ENCODE measurements at places on chromosomes 1 and 21.
A peak's percentile ranks its signal among the peaks of the same experiment; 100 is the strongest.

GRCh38 chr1:235136111-235136510, 7.5 kb upstream of the TOMM20 start:
- no peak for DNase-seq

DNA sequence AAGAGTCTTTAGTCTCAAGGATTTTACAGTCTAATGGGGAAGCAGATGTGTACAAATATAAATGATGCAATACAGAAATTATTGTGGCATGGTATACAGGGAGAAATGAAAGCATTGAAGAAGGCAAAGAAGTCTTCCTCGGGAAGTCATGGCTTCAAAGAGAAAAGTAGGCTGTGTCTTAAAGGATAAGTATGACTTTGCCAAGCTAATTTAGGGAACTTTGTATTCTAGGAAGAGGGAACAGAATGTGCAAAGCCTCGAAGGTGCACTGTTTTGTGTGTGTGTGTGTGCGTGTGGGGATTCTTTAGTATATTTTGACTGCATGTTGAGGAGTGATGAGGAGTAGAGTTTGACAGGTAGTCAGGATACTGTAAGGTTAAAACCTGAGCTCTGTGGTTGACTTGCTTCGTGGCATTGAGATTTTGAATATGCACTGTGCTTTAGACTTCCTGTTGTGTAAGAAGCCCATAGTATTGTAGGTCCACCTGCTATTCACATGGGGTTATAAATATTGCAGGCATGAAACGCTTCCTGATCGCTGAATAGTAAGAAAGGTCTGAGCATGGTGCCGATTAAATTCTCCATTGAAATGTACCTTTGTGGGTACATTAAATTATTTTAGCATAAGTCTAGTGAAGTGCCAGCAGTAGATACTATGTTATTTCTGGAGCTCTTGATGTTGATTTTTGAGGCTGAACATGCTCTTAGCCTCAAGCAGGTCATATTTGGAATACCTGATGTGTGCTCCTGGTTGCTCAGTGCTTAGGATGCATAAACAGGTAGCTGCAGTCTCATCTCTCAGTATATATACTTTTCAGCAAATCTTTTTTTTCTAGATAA, 8.0 kb downstream of the SMAP2 start:
- no peak for DNase-seq

- DNase-seq, result no peak
These were observed 28.3 kb upstream of the CYP4B1 start for GRCh38 chr1:46770541-46770940.

DNA sequence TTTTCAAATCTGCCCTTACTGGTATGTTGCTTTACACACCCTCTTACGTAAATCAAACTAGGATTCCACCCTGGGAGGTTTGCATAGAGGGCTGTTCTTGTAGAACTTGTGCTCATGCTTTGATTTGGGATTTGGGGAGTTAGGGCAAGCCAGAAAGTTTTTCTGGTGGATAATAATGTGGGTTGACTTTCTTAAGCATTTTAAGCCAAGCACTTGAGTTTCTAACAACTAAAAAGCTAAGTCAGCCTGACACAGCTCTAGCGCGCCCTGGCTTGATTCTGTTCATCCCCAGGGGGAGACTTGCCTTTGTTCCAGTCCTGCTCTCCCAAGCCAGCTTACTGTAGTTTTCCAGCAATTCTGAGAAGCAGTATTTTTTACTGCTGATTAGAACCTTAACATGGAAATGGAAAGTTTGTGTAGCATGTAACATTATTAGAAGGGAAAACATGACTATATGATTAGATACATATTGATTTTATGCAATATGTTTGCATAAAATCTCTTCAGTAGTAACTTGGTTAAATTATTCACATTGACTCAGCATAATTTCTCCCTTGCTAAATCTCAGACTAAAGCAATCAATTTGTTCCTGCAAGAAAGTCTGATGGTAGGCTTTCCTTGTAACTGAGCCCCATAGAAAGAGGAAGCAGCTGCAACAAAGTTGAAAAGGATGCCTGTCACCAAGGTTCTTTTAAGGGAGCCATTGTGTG, 11.0 kb upstream of the PGD start:
- no peak for DNase-seq

GRCh38 chr1:63264161-63264560, 58.2 kb upstream of the FOXD3 start:
- DNase-seq, result no peak

DNA sequence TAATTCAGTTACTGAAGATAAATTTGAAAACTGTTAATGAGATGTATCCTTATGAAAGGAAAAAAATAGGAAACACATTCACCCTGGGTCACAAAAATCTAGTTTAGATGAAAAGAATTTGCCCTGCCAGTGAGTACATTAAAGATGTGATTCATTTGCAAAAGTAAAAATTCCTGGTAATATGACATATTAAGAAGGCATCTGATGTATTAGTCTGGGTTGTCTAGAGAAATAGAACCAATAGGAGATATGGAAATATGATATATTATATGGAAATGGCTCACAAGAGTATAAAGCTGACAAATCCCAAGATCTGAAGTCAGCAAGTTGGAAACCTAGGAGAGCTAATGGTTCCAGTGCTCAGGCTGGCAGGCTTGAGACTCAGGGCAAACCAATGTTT, 153.8 kb downstream of the MRPL39 start:
- DNase-seq, result no peak

DNA sequence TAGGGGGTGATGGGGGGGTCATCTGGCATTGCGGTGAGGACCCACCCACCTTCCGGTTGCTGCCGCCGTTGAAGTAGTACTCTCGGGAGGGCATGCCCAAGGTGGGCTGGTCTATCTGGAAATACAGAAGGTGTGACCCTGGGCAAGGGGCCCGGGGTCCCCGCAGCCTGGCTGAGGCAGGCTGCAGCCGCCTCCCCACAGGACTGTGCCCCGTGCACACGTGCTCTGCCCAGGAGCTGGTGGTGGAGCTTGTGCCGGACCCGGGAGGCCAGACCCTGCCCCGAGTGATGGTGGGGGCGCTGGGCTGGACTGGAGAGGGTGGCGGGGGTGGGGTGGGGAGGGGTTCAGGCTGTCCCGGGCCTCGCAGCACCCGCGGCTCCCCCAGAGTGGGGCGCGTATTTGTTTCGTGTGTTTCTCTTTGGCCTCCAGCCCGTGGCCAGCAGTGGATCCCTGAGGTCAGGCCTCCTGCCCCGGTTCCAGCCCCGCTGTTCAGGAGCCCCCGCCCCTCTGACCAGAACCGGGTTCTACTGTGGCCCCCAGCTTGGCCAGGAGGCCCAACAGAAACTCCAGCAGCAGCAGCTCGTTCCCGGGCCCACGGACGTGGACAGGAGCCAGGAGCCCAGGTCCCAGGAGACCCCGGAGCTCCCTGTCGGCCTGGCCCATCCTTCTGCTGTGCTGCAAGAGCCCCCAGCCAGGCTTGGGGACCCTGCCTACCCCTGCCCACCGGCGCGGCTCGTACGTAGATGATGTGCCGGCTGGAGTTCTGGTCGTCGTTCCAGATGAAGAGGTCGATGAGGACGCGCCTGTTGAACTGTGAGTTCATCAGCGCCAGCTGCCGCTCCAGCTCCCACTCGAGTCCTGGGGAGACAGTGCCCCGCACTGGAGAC, 19.2 kb downstream of the PRXL2B start:
- DNase-seq, result no peak

DNA sequence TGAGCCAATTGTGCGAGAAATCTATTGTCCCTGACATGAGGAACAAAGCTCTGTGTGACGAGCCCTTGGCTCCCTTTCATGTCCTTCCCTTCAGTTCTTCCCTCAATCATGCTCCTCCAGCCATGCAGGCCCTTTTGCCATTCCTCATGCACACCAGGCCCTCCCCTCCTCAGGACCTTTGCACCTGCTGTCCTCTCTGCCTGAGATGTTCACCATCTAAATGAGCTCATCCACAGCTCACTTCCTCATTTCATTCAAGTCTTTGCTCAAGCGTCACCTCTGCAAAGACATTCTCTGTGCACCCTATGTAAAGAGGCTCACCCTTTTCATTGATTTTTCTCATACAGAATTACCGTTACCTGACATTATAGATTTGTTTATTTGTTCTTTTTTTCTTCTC, 43.7 kb downstream of the C8B start:
- no peak for DNase-seq

- no peak for DNase-seq
These were observed 47.1 kb upstream of the DYNLT5 start for GRCh38 chr1:66705110-66705509.

GRCh38 chr21:21750124-21750825, 752.1 kb downstream of the NCAM2 start:
- no peak for DNase-seq

- DNase-seq, result no peak
These were observed 57.0 kb upstream of the MUTYH start for GRCh38 chr1:45397285-45397684.

- DNase-seq, result no peak
These were observed 138.6 kb downstream of the SYT14 start for GRCh38 chr1:210076620-210077019.

DNA sequence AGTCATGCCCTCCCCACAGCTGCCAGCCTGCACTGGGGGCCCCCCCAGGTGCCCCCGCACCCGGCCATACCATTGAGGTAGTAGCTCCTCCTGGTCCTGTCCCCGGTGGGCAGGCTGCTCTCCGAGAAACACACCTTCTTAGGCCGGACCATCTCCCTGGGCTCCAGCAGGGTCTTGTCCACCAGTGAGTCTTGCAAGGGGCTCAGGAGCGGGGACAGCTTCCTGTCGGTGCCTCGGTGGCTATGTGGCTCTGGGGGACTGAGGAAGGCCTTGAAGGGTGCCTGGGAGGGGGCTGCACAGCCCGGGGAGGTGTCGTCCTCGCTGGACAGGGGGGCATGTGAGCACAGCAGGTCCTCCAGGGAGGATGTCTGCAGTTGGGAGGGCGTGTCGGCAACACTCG, 12.9 kb upstream of the FTCD start:
- DNase-seq, result no peak

DNA sequence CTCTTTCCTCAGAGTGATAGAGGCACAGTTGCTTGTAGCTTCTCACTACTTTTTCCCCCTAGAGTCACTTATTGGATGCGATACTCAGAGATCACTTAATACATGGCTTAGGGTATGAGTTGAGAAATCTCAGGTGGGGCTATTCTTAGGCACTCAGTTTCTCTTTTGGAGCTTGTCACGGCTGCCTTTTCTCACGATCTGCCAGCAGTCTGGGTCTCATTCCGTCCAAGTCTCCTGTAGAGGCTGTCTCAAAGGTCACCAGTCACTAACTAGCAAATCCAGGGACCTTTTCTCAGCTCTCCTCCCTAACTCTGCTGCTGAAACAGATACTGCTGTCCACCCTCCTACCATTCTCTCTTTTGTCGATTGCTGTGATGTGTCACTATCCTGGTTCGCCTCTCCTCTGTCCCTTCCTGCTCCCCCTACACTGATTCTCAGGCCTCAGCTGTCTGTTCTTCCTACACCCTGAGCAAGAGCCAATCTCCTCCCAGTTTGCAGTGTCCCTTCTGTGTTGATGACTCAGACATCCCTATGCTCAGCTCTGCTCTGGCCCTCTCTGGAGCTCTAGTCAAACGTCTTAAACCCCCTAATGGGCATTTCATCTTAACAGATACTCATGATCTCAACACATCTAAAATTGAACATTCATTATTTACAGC, 12.4 kb downstream of the ATP1A2 start:
- no peak for DNase-seq

DNA sequence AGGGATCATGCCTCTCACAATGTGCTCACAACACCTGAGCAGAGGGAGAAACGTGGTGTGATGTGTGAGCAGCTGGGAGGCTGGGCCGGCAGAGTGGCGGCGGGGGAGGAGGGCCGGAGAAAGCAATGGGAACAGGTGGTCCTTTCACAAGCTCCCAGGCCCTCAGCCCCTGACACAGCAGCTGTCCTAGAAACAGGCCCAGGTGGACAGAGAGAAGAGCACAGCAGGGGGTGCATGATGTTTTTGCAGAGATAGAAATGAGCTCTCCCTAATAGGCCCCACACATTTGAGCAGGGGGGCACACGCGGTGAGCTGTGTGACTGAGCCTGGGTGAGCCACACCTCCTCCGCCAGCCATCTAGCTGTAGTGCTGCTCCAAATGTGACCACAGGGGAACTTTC, 7.6 kb upstream of the RGS16 start:
- peak; percentile 93 for DNase-seq

DNA sequence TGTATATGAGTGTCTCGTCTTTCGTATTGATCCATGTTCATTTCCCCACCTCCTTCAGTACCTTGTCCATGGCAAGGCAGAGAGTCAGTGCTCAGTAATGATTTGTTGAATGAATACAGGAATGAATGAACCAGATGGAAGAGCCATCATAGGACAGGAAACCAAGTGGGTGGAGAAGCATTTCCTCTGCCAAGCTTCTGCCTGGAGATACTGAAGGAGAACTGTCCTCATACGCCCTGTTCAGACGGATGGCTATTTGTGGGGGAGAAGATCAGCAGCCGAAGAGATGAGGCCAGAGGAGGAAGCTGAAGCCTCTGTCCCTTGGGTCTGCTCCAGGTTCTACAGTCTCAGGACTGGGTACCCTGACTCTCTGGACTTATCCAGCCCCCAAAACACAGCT, 5.8 kb downstream of the FAM43B start:
- no peak for DNase-seq

- no peak for DNase-seq
These were observed 184.8 kb downstream of the BRINP2 start for GRCh38 chr1:177355575-177355974.

DNA sequence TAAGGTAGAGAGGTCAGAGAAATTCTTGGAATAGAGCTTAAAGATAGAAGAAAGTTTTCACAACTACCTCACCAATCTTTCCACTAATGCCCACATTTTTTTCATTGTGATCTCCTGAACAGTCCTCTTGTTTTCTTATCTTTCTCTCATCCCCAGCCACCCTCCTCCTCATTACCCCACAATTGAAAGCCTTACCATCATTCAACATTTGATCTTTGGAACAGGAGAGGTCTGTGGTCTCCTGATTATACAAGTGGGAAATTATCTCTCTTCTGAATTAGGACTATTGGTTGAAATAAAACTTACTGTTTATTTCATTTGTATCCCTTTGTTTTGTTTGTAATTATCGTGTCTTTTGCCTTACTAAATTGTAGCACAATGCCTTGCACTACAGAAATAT, 29.6 kb downstream of the DNAH14 start:
- DNase-seq, result no peak

- DNase-seq, result no peak
These were observed 7.0 kb upstream of the TUT4 start for GRCh38 chr1:52559875-52560274.

GRCh38 chr1:164914208-164914607, 355.2 kb downstream of the PBX1 start:
- no peak for DNase-seq

- no peak for DNase-seq
These were observed 243.2 kb upstream of the RAB4A start for GRCh38 chr1:229027622-229028182.

DNA sequence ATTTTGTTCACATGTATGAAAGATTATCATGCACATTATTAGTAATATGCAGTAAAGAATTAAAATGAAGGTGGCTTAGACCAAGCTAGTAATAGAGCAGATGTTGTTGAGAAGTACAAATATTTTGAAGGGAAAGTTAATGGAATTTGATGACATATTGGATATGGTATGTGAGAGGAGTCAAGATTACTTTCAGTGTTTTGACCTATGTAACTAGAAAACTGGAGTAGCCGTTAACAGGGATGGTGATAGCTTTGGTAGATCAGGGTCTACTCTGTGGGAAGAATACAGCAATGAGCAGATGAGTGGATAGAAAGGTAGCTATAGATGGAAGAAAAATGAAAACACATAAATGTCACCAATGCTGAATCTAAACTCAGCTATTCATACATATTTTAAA, 163.2 kb upstream of the LRRC7 start:
- no peak for DNase-seq

GRCh38 chr21:14223365-14223764, 7.4 kb downstream of the RBM11 start:
- no peak for DNase-seq
